ENCODE measurements at places on chromosomes 13 and 19.

GRCh38 chr13:78182813-78183212 is 264.2 kb upstream of the EDNRB start:
- no peak for DNase-seq

- DNase-seq = no peak
Measured at GRCh38 chr19:35513628-35514281, at the start of gene DMKN. TSS of gene DMKN (minus strand) at chr19:35513649. CDS start at chr19:35513475, 174 bp downstream.

DNA sequence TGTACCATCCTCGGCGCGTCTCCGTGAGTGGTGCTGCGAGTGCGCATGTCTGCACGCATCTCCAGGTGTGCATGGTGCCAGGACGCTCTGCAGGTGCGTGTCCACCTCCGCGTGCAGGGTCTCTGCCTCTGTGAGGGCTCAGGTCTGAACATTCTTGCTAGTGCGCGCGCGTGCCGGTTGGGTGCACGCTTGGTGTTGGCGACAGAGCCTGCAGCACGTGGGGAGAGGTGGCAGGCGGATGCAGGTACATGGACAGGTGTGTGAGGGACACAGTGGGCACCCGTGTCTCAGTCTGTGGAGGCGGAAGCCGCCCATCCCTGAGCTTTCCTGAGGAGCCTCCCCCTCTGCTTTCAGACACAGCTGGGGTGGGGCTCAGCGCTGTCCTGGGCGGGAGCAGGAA is 4.9 kb upstream of the OR10H2 start:
- no peak for DNase-seq

DNA sequence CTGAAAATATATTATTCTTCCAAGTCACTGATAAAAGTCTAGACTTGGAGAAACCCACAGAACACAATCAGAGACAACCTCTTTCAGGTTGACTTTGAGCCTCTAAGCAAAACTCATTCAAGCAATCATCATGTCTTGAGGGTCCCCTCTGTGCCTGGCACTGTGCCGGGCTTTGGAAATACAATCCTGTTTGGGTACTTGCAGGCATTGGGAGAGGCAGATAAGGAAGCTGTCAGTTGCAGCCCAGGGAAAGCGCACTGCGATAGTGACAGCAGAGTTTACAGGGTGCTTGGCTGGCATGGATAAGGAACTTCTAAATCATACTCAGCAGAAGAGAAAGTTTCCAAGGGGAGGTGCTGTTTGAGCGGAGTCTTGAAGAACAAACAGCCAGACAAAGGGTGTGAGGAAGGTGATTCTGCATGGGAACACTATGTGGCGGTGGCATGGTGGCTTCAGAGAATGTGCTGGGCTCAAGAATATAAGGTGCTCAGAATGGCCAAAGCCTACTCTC is 9.1 kb downstream of the SERP2 start:
- no peak for DNase-seq

DNA sequence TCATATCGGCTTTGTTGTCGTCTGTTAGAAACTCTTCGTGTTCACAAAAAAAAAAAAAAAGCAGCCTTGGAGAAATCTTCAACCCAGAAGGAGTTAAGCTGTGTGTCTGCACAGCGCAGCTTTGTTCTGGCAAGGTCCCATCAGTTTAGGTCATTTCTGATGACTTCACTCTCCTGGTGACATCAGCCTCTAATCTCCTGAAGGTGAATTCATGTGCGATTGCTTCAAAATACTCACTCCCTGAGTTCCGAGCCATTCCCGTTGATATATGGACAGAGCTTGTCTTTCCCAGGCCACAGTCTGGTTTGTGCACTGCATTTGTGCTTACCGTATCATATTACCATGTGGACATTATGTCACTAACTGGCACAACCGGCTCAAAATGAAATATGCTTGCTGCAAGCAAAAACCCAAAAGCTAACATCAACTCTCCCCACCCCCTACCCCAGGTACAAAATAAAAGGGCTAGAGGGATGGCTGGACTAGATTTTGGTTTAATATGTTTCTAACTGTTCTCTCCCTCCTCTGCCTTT is 342.4 kb downstream of the KCNRG start:
- no peak for DNase-seq

GRCh38 chr19:1245494-1246264 is 2.7 kb upstream of the MIDN start:
- DNase-seq = no peak

- DNase-seq = no peak
Measured at GRCh38 chr19:8501516-8501915, 924 bp downstream of the PRAM1 start.

GRCh38 chr13:36130552-36131221 is 495 bp downstream of the DCLK1 start:
- no peak for DNase-seq

DNA sequence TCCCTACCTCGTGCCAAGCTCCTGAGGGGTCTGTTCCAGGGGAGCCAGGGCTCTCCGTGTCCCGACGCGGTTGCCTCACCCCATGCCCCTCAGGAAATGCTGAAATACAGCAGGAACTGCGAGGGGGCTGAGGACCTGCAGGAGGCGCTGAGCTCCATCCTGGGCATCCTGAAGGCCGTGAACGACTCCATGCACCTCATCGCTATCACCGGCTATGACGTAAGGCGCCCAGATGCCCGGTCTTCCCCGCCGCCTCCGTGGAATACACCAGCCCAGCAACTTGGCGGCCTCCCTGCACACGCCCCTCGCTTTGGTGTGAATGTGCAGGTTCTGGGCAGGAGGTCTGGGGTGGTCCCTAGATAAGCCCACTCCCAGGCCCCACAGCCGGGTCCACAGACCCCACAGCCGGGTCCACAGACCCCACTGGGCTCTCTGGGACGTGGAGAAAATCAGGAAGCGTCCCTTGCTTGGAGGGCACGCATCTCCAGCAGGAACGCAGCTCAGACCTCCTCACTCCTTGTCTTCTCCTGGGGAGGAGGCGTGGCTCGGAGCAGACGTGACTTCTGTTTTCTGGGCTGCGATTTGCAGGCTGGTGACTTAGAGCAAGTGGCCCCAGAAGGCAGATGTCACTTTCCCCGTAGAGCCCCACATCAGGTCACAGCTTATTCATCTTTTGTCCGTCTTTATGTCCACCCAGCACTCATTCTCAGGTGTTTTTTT is 19.4 kb upstream of the F7 start:
- no peak for DNase-seq

- DNase-seq = no peak
Measured at GRCh38 chr13:91326146-91326545, 21.3 kb upstream of the MIR17HG start.

GRCh38 chr13:33275916-33276315 is 9.6 kb downstream of the STARD13 start:
- DNase-seq = no peak

- DNase-seq = no peak
Measured at GRCh38 chr13:25943658-25944057, 108.2 kb downstream of the SHISA2 start.

GRCh38 chr19:17306285-17306714 is 628 bp downstream of the MRPL34 start:
- DNase-seq = no peak

GRCh38 chr13:42388326-42388725 is 116.4 kb downstream of the AKAP11 start:
- DNase-seq = no peak

GRCh38 chr13:111953546-111954178 is 113.3 kb upstream of the SOX1 start:
- no peak for DNase-seq

DNA sequence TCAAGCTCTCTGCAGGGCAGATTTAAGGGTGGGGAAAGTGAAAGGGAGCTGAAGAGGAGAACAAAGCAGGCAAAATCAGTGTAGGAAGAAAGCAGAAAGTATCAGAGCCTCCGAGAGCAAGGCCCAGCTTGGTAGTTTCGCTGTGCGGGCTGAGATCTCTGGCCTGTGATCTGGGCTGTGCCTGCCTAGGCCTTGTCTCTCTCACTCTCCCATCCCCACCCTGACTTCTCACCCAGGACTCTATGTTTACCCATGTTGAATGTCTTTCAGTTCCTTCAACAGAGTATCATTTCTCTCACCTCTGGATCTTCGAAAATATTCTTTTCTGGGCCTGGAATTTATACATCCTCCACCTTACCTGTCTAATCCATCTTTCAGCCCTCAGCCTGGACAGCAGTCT is 391.3 kb downstream of the FOXO1 start:
- no peak for DNase-seq

DNA sequence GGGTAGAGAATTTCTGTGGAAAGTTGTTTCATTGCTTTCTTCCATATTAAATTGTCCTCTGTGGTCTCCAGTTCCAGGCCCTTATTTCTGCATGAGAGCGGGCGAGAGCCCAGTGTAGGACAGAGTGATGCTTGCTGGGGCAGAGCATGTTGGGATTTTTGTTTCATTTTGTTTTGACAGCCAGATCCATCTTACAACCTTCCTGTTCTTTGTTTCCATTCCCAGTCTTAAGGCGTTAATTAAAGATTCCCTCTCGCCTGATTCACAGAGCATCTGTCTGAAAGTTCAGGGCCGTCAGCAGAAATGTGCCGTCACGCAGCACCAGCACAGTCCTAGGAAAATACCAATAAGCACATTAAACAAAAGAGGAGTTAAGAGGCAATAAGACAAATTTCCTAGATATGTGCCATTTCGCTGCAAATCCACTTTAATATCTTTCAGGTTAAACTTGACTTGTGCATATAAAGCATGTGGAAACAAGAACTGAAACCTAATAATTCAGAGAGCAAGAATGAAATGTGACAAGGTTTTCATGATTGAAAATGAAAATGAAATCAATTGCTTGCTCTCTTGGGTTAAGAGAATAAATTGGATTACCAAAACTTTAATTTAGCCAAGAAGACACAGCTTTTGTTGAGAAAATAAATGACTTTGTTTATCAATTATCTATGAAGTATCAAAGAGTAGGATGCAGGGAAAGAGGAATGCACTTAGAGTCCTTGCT is 210.7 kb upstream of the SLC10A2 start:
- no peak for DNase-seq

GRCh38 chr19:2762783-2763496 is 20.1 kb downstream of the SGTA start:
- DNase-seq = no peak

- DNase-seq = no peak
Measured at GRCh38 chr13:39976481-39976880, 321.0 kb downstream of the COG6 start.

DNA sequence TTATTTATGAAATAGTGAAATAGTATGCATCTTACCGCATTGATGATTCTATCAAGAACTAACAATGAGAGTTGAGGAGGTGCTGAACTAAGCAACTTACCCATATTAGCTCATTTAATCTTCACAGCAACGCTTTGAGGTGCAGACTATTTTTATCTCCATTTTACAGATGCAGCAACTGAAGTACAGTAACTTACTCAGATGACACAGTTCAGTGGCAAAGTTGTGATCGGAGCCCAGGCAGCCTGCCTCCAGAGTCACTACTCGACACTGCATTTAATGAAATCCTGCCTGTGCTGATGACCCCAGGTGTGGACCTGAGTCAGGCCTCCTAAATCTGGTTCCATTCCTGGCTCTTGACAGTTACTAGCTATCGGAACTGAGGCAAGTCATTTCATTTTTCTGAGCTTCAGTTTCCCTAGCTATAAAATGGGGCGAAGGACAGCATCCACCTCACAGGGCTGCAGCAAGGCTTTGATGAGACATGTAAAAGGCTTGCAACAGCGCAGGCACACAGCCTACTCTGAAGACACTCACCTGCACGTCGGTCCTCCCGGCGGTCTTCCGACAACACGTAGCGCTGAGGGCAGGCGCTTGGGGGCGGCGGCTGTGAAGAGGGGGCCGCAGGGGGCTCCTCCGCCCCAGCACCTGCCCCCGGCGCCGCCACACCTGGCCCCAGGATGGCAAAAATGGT is 1.5 kb downstream of the MYPOP start:
- DNase-seq = no peak

DNA sequence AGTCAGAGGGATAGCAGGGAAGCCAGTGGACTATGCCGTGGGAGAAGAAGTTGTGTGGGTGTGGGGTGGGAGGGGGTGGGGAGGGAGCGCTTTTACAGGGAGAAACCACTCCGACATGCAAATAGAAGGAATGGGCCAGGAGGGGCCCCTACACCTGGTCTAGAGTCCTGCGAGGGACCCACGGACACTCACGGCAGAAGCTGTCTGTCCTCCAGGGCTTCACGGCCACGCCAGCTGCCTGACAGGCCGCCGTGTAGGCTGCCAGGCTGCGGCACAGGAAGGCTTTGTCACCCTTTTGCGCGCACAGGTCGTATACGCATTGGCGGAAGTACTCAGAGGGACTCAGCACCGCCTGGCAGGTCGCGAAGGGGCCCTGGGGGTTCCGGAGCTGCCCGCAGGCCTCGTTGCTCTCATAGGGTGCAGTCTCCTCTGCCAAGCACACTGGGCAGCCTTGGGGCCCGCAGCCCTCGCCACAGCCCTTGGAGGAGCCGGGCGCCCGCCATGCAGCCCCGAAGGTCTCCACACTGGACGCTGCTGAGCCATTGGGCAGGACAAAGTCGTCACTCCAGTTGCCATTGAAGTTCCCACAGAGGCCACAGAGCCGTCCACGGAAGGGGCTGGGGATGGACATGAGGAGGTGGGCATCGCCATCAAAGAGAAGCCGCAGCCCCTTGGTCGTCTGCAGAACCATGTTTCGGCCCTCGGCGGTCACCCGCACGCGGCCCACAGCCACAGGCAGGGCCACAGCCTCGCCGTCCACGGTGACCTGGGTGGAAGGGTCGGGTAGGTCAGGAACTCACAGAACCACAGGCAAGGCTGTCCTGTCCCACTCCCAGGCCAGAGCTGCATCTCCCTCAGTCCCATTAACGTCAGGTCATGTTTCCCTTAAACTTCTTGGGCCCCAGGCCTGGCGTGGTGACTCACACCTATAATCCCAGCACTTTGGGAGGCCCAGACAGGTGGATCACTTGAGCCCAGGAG is 26.0 kb upstream of the FBL start:
- no peak for DNase-seq

GRCh38 chr19:50462970-50463369 is 13.3 kb upstream of the EMC10 start:
- no peak for DNase-seq

DNA sequence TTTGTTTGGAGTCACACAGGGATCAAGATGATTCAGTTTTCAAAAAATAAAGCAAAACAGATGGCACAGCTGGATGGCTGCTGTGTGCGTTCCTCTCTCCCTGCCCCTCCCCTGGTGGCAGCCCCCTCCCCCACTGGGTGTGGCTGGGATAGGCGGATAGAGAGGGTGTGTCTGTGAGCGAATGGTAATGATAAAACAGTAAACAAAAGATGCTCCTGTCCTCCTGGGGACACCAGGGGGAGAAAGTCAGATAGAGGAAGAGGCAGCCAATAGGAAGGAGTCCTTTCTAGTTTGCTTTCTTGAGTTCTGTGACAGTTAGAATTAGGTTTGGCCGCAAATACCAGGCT is 6.5 kb downstream of the TMEM255B start:
- no peak for DNase-seq

- DNase-seq = no peak
Measured at GRCh38 chr13:45422731-45423292, 4.6 kb upstream of the SLC25A30 start.
